ENCODE measurements at places on chromosomes 7 and 10. TPM values are rescaled to one million over a fixed set of nuclear protein-coding genes. Genes with fewer than 3 reads are reported as not detected.

ZNF488 gene
- total RNA-seq = not detected

DNA sequence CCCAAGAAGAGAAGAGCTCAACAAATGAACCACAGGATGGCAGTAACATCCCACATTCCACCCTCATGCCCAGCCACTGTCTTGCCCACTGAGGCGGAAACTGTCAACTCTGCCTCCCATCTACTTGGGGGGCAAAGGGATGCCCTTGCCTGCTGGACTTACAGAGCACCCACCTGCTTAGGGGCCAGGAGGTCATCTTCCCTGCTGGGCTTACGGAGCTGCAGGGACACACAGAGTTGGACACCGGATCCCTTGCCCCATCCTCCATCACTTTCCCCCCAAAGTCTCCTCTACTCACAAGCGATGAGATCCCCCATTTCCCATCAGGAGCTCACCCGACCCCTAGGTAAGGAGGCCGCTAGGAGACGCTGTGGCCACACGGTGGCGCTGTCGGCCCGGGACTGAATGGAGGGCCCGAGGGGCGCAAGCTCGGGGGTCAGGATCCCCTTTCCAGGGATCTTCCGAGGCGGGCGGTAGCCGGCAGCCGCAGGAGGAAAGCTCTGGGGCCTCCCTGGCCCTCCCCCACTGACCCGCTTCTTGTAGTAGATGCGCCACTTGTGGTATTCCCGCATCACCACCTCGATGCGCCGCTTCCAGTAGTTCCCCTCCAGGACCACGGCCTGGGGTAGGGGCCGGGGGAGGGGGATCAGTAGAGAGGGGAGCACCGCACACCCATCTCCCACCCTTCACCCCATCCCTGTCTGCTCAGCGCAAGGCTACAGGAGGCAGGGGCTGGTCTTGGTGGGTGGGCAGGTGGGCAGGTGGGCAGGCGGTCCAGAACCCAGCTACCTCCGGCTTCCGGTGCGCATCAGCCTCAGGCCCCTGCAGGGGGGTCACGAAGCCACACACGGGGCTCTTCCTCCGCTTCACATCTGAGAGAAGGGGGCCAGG lies 17.3 kb downstream of the MLXIPL start:
- DNase-seq = no peak

MEPCE gene
- total RNA-seq = 40.6 TPM

DNA sequence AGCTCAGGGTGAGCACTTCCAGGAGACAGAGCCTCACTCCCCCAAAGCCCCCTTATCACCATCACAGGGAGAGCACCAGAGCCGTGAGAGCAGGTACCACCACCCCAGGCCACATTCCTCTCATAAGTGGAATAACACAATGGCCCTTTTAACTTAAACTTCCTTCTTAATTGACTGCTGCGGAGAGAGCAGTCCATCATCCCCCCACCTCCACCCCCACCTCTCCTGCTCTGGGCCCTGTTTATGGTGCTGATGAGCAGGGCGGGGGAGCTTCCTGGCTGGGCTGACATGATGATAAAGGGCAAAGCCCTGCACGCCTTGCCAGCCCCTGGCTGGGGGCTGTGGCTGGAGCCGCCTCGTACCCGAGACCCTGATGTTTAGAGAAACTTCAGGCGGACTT lies 81.4 kb upstream of the PODXL start:
- DNase-seq = no peak

DNA sequence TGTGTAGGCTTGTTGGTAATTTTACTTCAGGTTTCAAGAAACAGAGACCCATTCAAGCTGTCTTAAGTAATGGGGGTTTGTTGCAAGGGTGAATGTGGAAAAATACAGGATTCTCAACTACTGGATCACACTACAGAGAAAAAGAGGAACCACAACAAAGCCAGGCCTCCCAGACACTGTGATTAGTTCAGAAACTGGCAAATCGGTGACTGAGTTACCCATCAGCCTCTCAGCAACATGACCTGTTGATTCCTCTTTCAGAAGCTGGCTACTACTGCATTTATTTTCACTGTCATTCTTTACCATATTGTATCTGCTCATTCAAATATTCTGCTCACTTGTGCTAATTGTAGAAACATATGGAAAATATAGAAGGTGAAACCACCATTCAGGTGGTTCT lies 16.0 kb downstream of the CCDC71L start:
- no peak for DNase-seq
